ENCODE measurements at places on chromosomes 5 and 9.

DNA sequence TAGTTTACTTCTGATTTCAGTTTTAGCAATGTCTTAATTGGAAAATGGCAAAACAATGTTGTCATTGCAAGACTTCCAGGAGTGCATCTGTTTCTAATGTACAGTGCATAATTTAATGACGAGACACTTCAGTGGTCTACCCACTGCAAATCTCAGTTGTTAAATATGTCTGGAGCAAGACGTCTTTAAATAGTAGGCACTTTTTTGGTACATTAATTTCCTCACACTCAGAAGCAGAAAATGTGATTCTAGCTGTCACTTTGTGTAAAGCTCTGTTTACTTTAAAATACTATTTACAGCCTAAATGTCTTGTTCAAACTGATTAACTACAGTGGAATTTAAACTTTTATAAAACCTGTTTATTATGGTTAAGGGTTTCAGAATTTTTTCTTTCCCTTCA, 815.5 kb downstream of the TLE1 start:
- no peak for DNase-seq

GRCh38 chr9:26243029-26243697, 564.9 kb upstream of the TUSC1 start:
- no peak for DNase-seq

DNA sequence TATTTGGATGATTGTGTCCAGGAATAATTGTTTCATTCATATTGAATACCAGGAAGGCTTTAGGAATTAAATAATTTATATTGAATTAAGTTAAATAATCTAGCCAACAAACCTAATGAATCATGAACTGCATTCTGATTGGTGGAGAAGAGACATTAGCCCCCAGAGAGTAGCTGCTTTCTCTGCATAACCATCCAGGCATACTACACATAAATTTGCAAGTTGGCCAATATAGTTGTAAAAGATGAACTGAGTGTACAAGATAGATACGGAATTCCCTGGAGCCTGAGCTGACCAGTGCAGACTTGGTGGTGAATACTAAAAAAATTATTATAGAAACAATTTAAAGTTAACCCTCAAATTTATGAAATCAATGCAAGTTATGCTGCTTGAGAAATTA, 311.8 kb upstream of the KIF2A start:
- DNase-seq = no peak

DNA sequence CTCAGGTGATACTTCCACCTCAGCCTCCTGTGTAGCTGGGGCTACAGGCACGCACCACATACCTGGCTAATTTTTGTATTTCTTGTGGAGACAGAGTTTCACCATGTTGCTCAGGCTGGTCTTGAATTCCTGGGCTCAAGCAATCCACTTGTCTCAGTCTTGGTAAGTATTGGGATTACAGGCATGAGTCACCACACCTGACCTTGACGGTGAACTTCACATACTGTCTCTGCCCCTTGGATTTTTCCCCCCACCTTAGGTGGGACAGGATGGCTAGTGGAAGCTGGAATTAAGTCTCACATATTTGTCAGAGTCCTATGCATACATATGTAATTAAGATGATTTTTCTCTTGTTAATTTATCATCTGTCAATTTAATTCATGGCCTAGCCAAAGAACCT, 20.9 kb upstream of the RFK start:
- peak; percentile 20 for DNase-seq

DNA sequence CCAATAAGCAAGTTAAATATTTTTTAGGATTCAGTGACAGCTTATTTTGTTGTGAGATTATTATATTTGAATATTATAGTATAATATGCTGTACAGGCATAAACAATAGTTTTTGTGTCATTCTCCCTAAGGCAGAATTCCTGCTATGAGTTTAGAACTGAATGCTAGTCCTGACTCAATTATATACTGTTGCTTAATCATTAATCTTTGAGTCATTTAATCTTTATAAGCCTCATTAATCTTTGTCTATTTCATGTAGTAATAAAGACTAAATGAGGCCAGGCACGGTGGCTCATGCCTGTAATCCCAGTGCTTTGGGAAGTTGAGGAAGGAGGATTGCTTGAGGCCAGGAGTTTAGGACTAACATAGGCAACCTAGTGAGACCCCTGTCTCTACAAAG, 3.6 kb upstream of the DCP2 start:
- DNase-seq = no peak

DNA sequence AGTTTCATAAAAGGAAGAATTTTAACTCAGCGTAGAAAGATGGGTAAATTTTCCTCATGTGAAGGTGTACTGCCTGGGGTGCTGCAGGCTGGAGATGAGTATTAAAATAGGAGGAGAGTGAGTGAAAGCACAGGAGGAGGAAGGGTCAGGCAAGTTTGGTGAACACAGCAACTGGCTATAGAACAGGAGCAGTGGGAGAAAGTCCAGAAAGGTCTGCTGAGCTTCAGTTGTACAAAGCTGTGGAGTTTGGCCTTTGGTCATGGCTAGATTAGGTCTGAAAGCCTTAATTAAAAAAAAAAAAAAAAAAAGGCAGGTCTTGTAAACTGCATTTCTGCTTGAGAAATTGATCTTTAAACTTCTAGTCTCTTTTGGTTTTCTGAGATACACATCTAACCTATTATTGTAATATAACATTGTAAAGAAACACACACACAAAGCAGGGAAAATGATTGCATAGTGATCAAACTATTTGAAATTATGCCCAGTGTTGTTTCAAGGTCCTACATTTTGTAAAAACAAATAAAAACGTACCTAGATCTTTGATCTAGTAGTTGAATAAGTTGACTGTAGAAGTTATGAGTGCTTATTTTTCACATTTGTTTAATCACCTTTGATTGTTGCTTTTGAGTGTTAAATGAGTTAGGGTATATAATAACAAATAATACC, 43.6 kb downstream of the MAP3K1 start:
- no peak for DNase-seq

DNA sequence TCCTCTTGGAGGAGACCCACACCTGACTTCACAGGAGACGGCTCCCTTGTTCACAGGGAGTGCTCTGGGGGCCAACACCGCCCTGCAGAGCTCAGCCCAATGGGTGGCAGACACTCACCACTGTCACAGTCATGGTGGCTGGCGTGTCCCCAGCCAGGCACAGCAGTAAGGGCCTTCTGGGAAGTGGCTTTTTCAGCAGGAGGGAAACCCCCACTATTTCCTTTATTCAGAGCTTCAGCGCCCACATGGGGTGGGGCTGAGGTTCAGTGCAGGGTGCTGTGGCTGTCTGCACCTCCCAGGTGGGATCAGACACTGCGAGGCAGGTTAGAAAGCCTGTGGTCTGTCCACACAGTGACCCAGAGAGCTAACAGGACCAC, 3.6 kb upstream of the SNAPC4 start:
- DNase-seq = no peak

DNA sequence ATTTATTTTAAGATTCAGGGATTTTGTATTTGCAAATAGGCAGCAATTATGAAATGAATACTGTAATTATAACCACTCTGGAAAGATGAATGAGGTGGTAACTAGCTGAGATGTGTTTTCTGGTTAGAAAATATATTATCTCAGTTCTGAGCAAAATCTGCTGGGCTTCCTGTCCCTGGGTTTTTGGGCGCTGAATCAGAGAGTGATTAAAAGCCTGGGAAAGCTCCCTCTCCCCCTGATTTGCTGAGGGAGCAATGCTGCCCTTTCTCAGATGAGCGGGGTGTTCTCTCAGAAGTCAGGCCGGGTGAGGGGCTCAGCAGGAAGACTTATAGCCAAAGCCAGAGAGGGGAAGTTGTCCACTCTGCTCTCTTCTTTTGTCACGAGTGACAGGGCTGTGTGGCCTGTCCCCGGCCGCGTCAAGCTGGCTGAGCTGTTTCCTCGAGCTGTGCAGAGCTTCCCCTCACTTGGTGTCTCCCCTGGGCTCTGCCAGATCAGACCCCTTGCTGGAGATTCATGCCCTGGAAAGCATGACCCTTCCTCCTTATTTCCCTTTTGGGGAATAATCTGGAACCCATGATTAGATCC, 39.8 kb upstream of the PITX1 start:
- peak; percentile 13 for DNase-seq

DNA sequence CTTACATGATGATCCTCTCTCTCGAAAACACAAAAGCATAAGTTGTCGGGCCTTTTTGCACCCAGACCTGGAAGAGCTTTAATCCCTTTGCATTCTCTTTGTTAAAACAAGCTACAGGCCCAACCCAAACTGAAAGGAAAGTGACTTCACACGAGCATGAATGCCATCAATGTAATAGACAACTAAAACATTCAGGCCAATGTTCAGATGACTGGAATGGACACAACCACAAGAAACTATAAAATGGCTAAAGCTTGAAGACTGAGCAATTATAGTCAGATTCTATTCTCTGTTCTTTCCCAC, 45.5 kb downstream of the RFX3 start:
- no peak for DNase-seq

- no peak for DNase-seq
These were observed 105.7 kb downstream of the UGCG start for GRCh38 chr9:112002131-112002846.

- DNase-seq = no peak
These were observed 20.4 kb upstream of the BRD3 start for GRCh38 chr9:134088063-134088725.

DNA sequence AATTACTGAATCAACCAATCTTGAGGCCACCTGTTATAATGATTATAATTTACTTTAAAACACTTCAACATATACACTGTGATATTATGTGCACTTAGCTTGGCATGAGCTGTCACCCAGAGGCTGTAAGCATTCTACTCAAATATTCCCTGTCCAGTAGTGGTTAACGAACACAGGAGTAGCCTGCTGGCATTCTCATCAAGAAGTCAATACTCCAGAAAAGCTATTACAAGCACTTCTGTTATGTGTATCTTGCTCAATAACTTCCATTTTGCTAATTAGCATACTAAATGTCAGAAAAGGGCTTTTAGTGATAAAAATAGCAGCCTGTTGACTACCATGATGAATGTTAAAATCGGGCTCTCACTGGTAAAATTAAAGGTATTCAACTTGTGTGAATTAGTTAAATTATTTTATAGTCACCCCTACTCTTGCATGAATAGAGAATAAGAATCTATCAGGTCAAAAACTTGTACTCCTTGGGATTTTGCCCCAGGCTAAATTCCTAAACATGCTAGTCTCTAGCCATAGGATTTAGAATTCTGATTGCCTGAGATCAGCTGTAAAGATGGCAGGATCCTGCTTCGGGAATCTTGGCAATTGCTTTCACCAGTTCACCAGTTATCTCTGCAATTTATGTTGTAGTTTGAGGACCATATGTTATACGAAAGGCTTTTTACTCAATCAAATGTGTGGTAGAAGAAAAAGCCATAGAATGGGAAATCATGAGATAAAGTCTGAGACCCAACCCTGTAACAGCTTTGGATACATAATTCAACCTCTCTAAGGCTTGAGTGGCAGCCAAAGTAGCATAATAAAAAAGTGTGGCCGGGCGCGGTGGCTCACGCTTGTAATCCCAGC, 43.4 kb upstream of the PAM start:
- DNase-seq = no peak

- DNase-seq = no peak
These were observed 32.5 kb upstream of the OR2K2 start for GRCh38 chr9:111362526-111362925.

GRCh38 chr5:175519006-175519405, 40.6 kb downstream of the SFXN1 start:
- DNase-seq = no peak

GRCh38 chr9:112332674-112332976, 794 bp downstream of the PTBP3 start:
- DNase-seq = no peak

DNA sequence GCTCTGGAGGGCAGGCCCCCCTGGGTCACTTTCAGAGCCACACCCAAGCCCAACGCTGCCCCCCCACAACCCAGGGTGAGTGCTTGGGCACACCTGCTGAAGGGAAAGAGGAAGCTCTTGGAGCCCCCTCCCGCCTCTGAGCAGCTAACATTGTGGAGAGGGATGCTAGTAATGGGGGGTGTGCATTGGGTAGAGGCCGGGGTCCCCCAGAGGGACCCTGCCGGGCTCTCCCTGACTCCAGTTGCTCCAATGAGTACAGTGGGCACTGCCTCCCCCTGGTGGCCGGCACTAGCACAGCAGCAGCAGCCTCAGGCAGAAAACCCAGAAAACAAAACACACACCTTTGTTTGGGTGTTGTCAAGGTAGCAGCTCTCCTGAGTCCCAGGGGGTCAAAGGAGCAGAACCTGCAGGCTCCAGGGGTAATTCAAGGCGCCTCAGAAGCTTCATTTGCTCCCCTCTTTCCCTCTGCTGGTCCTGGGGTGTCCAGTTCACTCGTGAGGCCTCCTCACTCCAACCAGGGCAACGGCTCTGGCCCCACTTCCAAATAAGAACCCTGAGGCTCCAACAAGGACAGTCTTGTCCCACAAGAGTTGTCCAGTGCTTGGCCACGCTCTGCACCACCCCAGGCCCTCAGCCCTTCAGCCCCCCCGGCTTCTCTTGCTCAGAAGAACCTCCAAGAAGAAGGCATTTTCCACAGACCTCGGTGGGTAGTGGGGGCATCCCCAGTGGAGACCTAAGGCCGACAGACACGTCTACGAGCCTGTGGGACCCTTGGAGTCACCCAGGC, 16.1 kb downstream of the GBGT1 start:
- DNase-seq = peak; percentile 59

- peak; percentile 43 for DNase-seq
These were observed 104.8 kb upstream of the ERCC6L2 start for GRCh38 chr9:95770653-95771131.

DNA sequence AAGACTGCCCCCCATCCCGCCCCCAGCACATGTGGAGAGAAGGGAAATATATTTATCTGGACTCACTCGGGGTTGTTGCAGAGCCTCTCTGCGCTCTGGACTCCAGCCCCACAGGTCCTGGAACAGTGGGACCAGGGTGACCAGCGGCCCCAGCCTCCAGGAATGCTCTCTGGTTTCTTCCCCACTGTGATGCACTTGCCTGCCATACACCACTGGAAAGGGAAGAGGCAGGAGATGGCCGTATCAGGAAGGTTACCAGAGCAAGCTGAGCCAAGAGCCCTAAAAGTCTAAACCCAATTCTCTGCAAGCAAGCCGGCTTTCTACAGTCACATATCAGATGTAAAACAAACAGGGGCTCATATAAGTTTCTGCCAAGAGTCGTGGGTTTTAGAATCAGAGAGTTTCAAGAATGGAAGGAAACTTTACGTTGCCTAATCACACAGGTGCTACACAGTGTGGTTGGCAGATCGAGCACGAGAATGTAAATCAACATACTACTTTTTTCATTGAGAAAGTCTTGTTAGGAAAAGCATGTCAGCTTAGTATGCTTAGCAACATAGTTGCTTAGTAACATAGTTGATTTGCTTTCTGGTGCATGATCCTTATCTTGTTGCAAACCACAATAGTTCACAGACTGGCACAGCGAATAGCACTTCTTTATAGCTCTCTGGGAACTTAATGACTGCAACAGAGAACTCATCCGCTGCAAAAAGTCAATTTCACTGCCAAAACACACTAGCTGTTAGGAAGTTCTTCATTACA, 201.2 kb downstream of the TARS1 start:
- DNase-seq = peak; percentile 36

DNA sequence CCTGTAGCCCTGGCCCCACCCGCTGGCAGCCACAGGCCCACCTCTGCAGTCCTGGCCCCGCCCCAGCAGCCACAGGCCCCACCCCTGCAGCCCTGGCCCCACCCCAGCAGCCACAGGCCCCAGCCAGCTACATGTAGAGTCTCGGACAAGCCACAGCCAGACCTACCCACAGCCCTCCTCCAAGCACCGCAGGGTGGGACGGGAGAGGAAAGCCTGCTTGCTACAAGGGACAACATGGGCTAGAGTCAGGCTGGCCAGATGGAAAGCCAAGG, 49.5 kb upstream of the SARDH start:
- no peak for DNase-seq
